ENCODE measurements at places on chromosomes 7 and 10.

GRCh38 chr10:46298477-46299285 lies 11.9 kb downstream of the ANTXRL start:
- DNase-seq = no peak

DNA sequence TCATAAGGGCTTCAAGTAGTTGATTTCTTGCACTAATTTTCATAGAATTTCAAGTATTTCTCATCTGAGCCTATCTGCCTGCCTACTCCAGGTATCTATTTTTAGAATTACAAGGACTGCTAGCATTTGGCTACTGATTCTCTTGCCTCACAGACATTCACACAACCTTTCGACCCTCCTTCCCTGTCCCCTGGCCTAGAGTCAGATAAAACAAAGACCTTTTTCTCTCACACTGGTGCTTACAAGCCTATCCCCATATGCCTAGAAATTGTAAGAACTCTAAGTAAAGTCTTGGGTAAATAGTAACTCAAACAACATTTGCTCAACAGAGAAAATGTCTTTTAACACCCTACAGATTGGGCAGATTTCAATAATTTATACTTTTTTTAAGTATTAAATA lies 6.3 kb downstream of the GPAM start:
- no peak for DNase-seq

GRCh38 chr7:135262623-135263320 lies 29.1 kb downstream of the STRA8 start:
- no peak for DNase-seq

DNA sequence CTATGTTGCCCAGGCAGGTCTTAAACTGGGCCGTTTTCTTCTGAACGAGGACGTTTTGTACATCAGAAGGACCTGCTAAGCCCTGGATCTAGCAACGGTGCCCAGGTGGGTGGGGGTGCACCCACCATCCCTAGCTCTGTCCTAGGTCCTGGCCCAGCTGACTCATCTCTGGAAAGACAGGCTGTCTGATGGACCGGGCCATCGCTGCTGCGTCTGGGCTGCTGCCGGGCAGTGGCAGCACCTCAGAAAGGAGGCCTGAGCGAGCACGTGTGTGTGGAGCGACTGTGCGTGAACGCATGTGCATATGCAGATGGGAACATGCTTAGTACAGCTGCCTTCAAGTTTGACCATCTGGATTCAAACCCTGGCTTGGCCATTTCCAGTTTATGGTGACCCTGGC lies 7.3 kb upstream of the ELFN1 start:
- DNase-seq = no peak

DNA sequence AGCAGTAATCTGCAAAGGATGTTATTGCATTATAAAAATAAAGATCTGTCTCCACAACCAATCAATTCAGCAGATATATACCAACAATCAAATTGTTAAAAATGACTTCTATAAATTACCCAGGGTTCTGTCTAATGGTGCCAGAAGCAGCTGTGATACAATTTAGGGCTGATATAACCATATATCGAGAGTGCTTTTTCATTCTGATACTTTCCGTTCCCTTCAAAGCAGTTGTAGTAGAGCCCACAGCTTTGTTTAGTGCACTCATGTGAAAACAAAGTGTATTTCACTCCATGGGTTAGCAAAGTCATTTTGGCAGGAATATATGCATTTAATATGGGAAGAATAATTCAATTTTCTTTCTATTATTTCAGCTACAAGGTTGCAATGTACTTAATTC lies 83.1 kb upstream of the CHCHD3 start:
- no peak for DNase-seq

GRCh38 chr10:123004298-123004697 lies 4.3 kb downstream of the IKZF5 start:
- DNase-seq = no peak

GRCh38 chr7:41492603-41493002 lies 210.3 kb downstream of the INHBA start:
- DNase-seq = no peak

DNA sequence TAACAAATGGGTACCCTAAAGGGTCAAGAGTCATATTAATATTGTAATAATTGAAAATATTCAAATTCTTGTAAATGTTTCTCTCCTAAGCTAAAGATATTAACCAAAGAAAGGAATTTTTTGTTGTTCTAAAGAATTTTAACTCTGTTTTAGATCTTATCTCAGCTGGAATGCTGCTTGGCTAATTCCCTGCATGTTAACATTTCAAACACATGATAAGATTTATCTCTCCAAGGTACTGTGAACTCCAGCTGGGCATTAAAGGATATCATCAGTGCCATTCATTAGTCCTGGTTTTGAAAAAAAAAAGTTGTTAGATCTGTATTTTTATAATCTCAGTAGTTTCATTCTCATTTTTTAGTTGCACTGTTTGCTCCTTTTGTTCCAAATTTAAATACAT lies 76.9 kb downstream of the MAPK8 start:
- no peak for DNase-seq

DNA sequence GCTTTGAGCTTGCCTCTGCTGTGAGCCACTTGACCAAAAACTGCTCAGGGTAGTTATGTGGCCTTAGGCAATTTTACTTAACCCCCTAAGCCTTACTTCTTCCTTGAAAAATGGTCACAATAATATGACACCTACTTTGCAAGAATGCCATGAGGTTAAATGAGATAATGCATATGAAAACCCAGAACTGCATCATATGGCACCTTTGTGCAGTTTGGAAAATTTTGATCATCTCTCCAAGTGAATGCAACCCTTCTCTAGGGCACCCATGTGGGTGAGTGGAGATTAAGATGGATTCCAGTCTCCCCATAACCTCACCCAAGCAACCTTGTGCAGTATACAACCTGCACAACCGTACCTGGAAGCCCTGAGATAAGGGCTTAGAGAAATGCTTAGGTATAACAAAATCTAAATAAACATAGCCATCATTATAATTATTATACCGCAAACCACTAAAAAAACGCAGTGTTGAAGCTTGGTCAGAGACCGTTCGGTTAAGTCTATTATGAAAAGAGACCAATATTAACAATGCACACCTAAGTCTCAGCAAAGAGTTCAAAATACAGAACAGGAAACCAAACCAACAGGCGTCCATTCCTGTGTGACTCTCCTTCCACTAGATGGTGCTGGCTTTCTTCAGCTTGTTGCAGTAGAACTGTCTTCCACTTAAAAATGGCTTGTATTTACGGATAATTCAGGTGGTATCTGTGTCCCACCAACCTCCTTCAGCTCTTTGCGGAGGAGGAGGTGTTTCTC lies 21.0 kb upstream of the ASB15 start:
- peak; percentile 74 for DNase-seq

DNA sequence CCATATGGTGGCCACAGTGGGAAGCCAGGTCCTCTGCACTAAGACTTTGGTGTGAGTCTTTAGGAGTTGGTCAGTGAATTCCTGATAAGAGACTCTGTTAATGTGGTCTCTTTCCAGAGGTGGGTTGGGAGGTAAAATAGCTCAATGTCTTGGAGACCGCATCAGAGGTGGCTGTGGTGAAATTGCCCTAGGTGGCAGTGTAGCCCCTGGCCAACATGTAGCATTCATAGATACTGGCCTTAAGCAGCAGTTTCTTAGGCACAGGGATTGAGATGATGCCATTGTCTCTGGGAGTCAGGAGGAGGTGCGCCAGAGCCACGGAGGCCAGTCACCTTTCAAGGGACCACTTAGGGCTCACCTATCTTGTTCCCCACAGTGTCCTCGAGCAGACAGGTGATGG lies 202.8 kb downstream of the CREB5 start:
- no peak for DNase-seq

- peak; percentile 32 for DNase-seq
Observed at GRCh38 chr10:73263693-73264347, 11.4 kb upstream of the MRPS16 start.

- no peak for DNase-seq
Observed at GRCh38 chr7:140059273-140060242, 3.2 kb downstream of the PARP12 start.

- DNase-seq = no peak
Observed at GRCh38 chr10:53088961-53089360, 316.4 kb upstream of the MBL2 start.
